ENCODE measurements at places on chromosomes 1 and 21.

- no peak for DNase-seq
Measured at GRCh38 chr1:204414016-204414415, 2.4 kb upstream of the PPP1R15B start.

GRCh38 chr1:107664982-107665925 is 299.7 kb downstream of the VAV3 start:
- DNase-seq = no peak

- no peak for DNase-seq
Measured at GRCh38 chr1:5973771-5974170, 18.5 kb downstream of the NPHP4 start.

DNA sequence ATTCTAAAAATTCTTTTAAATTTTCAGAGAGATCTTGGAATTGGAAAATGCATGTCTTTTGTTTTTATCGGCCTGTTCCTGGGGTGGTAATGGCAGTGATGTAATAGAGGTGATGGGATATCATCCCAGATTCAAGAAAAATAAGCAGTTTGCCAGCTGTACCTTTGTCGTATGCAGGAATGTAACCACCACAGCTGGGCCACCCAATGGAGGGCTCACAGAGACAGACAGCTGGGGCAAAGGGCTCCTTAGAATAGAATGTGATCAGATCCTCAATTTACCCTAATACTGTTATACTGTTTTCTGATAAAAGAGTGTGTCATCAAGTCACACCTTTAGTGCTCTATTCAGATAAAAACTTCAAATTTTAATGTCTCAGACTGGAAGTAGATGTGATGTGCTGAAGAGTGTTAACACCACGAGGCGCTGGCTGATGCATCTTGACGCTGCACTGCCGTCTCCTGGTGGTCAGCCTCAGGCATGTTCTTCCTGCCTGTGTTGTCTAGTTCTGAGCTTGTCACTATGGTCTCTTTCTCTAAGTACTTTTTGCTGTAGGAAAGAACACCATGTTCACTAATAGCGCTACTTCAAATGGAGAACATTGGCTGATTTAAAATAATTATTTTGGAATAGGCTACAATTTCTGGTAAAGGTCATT is 78.8 kb downstream of the C1orf21 start:
- DNase-seq = no peak

GRCh38 chr1:184428604-184429003 is 41.8 kb downstream of the C1orf21 start:
- no peak for DNase-seq

DNA sequence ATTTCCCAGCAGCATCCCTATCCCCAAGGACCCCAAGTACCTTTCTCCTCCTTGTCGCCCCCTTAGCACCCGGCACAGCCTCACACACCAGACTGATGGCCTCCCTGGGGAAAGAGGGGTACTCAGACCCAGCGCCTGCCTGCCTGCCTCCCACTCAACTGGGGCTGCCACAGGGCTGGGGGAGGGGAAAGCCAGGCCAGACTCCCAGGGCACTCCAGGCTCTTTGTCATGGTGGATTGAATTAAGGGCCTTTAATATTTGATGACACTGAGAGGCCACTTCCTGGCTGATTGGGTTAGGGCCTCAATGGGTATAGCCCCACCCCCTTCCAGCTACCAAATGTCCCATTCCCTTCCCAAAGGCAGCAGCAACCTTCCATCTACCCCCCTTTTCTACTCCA is 1.8 kb downstream of the SHC1 start:
- no peak for DNase-seq

- peak; percentile 94 for DNase-seq
Measured at GRCh38 chr1:44714944-44715571, 15.9 kb downstream of the RNU5D-1 start.

GRCh38 chr1:156241926-156242325 is at the start of gene BGLAP:
Gene BGLAP, plus strand, starts transcription at chr1:156242184. Its CDS starts 48 bp downstream, at chr1:156242232.
- no peak for DNase-seq

- no peak for DNase-seq
Measured at GRCh38 chr1:23167353-23168078, 1.1 kb downstream of the LUZP1 start.

- no peak for DNase-seq
Measured at GRCh38 chr1:6790146-6790545, 4.9 kb downstream of the CAMTA1 start.

GRCh38 chr1:26832249-26832960 is 5.9 kb downstream of the ZDHHC18 start:
- no peak for DNase-seq

DNA sequence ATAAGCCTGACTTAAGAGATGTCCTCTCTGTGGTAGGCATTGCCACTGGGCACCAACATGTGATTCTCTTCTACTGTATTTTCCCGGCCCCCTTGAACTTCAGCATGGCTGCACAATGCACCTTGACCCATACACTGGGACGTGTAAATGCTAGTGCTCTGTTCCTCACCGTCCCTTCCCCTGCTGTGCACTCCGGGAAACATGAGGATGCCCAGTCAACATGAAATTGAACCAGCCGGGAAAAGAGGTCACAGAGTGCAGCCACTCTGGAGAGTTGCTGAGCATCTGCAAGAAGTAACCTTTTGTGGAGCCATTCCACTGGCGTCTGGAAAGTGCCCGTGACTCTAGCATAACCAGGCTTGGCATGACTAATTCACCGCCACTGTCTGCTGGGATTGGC is 646.7 kb downstream of the NPHP4 start:
- DNase-seq = no peak

- DNase-seq = no peak
Measured at GRCh38 chr1:53326598-53327181, 1.2 kb downstream of the LRP8 start.

GRCh38 chr1:198109371-198109715 is 47.5 kb upstream of the NEK7 start:
- DNase-seq = no peak

GRCh38 chr1:178603926-178604325 is 91.0 kb downstream of the TEX35 start:
- no peak for DNase-seq

DNA sequence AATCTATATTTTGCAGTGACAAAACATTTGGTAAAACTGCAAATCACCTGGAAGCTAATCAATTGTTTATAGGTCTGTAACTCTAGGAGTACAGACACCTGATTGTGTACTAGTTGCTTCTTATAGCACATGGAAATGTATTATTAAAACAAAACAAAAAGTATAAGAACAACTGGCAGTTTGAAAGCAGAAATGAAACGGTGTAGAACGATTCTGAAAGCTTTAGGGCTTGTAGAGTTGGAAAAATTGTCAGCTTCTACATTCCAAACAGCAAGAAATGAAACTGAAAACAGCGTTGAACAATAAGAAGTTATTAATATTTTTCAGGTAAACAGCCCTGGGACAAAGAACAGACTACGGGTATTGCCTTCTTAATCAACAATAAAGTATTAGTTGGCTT is 273.3 kb downstream of the OLFM3 start:
- DNase-seq = no peak

DNA sequence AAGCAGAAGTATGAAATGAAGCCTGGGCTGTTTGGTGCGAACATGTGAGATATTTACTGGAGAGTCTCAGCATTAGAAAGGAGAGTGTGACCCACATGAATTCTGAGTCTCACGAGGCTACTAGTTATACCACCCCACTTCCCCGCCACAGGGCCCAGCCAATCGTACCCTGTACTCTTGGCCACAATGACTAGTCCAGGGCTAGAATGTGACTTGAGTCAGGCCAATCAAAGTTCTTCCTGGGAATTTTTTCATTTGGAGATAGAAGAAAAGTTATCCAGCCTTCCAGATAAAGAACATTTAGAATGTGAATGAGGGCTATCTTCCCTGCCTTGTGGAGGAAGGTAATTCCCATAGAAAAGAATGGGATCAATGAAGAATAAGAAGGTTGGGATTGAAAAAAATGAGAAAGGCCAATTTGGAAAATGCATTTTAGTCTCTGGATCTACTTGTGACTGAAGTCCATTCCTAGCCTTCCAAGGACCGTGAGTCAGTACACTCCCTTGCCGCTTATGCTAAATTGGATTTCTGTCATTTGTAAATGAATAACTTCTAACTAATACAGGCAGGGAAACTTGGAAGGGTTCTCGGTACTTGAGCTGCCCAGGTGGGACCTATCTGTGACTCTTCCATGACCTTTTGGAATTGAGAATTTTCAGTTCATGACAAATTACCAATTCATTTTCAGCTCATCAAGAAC is 12.3 kb upstream of the RIMKLA start:
- no peak for DNase-seq

DNA sequence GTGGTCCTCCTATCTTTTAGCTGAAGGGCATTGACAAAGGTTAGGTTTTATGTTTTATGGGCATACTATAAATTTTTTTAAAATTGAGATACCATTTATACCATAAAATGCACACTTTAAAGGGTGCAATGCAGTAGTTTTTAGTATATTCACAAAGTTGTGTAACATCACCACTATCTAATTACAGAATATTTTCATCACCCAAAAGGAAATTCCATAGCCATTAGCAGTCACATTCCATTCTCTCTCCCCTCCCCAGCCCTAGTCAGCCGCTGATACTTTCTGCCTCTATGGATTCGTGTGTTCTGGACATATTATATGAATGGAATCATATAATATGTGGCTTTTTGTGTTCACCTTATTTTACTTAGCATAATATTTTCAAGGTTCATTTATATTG is 135.8 kb upstream of the B3GALT2 start:
- no peak for DNase-seq

GRCh38 chr1:118264343-118264742 is 79.3 kb upstream of the SPAG17 start:
- no peak for DNase-seq

DNA sequence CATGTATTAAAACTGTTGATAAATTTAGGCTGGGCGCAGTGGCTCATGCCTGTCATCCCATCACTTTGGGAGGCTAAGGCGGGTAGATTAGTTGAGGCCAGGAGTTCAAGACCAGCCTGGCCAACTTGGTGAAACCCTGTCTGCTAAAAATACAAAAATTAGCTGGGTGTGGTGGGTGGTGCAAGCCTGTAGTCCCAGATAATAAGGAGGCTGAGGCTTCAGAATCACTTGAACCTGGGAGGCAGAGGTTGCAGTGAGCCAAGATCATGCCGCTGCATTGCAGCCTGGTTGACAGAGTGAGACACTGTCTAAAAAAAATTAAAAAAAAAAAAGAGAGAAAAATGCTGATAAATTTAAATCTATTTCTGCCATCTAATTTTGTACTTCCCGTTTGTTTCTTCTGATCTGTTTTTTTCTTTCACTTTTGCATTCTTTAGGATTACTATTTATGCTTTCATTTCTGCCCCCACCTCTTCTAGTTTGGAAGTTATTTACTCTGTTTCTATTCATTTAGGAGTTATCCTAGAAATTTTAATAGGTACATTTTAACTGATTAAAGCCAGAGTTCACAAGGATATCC is 3.2 kb upstream of the DENND1B start:
- no peak for DNase-seq

GRCh38 chr1:10360045-10360444 is 38.8 kb upstream of the PGD start:
- no peak for DNase-seq

DNA sequence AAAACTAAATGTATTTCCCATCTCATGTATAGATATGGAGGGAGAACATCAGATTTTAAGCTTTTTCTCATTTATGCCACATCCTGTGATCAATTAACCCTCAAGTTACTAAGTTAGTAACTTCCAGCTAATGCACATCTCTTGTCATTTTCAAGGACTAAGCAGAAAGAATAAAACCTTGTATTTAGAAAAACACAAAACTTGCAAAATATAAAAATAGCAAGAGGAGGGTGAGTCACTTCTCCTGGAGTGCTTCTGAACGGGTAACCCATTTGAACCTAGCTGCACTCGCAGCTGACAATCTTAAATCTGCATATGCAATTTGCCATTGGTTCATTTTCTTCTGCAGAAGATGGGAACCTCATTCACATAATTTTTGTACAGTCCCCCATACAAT is 500.5 kb downstream of the SETD4 start:
- no peak for DNase-seq

DNA sequence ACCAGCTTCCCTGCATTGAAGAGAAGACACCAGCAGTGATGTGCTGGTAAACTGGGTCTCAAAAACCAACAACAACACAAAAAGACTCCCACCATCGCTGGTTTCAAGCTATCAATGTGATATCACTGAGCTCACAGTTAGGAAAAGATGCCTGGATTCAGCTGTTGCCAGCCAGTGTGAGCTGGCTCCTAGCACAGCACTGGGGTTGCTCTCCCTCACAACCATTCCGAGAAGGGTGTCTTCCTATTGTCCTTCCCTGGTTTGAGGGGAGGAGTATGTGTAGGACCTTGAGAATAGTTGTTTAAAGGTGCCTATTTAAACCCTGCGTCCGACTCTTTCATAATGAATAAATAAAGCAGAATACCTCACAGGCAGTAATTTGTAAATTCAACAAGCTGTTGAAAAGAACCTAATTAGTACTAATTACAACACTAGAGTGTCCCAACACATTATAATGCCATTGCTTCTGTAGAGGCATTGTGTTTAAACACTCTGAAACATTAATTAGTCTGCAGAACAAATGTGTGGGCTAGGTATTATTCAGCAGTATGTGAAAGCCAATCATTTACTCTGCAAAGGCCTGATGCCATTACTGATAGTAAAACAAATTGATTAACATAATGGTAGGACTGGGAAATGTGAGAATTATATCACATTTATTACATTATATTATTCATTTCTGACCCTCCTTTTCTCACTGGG is 17.2 kb downstream of the NIBAN1 start:
- DNase-seq = no peak

DNA sequence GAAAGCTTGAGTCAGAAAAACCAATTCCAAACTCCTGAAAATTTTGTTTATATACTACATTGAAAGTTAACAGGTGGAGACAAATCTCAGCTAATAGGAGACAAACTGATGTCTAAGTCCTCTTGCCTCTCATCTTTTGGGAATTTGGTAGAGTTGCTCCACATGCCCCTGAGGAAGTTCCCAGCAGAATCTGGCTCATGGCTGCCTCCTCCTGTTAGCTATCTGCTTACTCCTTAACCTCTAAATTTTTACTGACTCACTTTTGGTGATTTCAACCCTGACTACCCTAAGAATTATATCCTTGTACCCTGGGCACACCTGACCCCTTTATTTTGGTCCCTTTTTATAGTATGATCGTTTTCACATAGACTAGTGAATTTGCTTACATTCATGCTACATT is 633.7 kb upstream of the USP24 start:
- no peak for DNase-seq

DNA sequence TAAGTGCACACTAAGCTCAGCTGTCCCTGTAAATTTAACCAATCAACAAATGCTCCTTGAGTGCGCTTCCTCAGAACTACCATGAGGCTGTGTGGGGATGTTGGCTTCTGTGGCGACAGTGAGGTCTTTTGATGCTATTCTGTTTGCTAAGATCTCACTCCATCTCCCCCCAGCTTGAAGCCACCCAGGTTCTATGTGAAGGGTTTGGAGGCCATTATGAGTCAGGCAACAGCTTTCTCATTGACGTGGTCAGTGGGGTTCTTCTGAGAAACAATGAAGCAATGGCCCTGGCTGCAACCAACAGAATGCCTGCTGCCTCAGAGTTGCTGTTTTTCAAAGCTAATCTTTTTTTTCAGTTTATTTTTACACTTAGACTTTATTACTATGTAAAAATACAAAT is 205.5 kb downstream of the PTBP2 start:
- DNase-seq = no peak

GRCh38 chr1:240813720-240814119 is 201.8 kb upstream of the GREM2 start:
- no peak for DNase-seq
